ENCODE measurements at places on chromosomes 6 and 20.

- no peak for DNase-seq
Observed at GRCh38 chr6:45990162-45990561, 25.5 kb downstream of the CLIC5 start.

- no peak for DNase-seq
Observed at GRCh38 chr6:142627474-142627873, 317.5 kb downstream of the HIVEP2 start.

GRCh38 chr20:32894026-32894483 lies 35.3 kb downstream of the EFCAB8 start:
- peak; percentile 15 for DNase-seq

DNA sequence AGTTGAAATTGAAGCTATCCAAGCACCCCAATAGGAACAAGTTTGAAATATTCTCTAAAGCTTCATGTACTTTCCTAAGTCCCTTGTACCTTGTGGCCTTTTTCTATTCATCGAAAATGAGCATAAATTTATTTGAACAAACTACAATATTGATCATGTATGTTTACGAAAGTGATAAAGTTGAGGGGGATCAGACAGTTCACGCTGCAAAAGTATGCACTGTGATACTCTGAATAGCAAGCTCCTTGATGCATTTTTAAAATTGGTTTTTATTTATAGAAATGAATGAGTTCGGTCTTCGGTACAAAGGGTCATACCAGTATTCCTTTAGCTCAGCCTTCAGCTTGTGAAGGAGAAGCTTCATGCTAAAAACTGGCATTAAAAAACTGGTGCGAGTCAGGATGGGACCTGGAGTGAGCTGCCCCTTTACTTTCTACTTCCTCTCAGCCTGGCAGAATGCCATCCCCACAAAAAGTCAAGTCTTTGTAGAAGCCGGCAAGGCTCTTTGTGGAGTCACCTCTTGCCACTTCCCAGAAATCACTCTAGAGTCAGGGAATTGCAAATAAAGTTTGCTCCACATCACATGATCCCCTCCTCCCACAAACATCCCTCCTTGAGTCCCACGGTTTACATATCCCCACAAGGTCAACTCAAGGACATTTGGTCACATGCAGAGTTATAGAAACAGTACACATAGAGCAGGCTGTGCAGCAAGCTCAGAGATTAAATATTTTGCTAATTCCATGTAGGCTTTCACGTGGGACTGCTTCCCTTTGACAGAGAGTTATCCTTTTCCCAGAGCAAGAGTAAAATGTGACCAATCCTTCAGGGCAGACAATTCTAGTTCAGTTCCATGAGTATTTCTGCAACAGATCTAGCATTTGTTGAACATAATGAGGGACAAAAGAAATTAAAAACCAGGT lies 34.6 kb upstream of the ADGRF1 start:
- no peak for DNase-seq

DNA sequence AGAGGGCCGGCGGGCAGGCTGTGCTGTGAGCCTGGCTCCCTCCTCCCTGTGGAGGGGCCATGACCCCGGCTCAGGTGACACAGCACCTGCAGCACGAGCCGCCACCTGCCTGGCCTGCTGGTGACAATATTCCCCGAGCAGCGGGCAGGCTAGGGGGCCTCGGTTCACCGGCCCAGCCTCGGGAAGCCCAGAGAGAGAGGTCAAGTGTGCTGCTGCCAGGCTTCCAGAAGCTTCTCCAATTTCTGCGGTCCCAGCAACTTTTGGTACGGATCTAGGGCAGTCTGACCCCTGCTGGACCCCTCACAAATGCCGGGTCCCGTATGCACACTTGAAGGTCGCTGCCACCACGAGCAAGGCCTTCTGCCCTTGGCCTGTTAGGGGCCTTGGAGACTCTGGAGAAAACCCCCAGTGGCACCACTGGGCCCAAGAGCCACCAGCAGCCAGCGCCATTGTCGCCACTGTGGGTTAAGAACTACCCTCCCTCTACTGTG lies 38.6 kb upstream of the NOL4L start:
- no peak for DNase-seq

DNA sequence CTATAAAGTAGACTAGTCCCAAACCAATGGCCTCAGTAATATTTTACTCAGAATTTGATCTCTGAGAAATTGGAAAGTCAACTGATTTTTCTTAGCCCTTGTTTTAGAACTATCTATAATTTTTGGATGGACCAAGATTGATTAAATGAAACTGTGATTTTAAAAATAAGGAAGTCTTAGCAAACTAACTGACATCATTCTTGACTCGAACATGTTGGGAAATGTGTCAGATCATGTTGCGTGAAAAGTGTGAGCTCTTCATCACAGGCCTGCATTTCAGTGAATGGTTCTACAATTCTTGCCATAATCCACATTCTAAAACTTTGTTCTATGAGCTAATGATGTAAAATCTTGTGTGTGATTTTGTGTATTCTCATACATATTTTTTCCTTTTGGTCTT lies 11.0 kb downstream of the TNFAIP3 start:
- no peak for DNase-seq
